ENCODE measurements at places on chromosomes 5 and 9. TPM values are rescaled to one million over a fixed set of nuclear protein-coding genes. Genes with fewer than 3 reads are reported as not detected.

Gene NTRK2
- total RNA-seq = 16.0 TPM

Gene MAMDC4
- total RNA-seq = 3.2 TPM

DNA sequence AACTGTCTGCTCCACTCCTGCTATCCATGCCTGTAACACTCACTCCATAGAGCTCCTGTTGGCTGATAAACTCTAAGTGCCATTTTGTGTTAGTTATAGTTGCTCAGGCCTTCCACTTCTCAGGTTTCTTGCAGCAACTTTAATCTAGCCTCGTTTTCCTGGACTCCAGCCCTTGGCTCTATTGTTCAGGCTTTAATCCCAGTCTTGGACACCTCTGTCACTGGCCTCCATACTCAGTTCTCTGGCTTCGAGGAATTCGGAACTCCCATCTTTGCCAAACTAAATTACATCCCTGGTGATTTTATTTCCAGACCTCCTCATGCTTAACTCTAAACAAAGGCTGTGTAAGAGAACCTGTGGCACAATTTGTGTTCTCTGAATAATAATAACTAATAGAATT is 39.8 kb downstream of the EMB start:
- no peak for DNase-seq
- no peaks in the 10 kb centered on the region for H3K36me3 ChIP-seq
- H3K4me3 ChIP-seq = no peak overlapping the region
- H3K27me3 ChIP-seq = no peaks in the 10 kb centered on the region
- no peak overlapping the region for H3K27ac ChIP-seq

Gene LCN9
- total RNA-seq = not detected

Gene SUSD1
- 10.8 TPM for total RNA-seq
